ENCODE measurements at places on chromosomes 2 and 18.
A peak's percentile ranks its signal among the peaks of the same experiment; 100 is the strongest.

- no peak for DNase-seq
These were observed 1001.7 kb upstream of the GYPC start for GRCh38 chr2:125654226-125654625.

DNA sequence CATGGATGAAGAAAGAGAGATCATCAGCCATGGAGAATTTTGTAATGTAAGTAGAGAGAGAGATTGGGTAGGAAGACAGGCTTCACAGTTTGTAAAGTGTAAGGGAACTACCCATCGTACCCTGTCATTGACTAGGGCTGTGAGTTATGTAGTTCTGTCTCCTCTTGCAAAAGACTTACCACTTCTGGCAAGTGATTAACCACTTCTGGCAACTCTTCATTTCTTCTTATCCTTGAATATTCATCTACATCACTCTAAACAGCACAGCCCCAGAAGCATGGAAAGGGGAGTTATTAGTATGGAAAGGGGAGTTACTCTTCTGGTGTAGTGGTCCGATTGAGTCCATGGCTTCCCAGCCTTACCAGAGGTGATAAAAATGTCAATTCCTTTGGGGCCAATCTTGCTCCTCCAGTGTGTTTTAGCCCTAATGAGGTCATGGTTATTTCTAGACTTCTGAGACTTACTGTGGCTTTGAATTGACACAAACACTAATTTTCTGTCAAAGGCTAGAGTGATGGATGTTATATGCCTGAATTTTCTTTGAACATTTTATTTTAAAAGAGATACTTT lies 52.0 kb downstream of the STAT1 start:
- DNase-seq = peak; percentile 62

DNA sequence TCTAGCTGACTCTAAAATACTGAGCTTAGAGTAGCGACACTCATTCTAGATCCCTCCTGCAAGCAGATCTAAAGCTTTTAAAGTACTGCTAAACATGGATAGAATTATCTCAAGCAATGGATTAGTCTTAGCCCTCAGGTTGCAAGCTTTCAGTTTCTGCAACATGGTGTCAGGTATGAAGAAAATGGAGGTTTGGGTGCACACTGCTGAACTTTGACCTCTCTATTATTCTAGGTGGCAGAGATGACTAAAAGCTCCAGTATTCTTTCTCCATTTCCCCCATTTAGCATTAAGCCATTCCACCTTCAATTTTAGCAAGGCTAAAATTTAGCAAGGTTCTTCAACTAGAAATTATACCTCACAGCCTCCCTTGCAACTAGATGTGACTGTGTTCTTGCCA lies 117.0 kb downstream of the CACNB4 start:
- DNase-seq = no peak

DNA sequence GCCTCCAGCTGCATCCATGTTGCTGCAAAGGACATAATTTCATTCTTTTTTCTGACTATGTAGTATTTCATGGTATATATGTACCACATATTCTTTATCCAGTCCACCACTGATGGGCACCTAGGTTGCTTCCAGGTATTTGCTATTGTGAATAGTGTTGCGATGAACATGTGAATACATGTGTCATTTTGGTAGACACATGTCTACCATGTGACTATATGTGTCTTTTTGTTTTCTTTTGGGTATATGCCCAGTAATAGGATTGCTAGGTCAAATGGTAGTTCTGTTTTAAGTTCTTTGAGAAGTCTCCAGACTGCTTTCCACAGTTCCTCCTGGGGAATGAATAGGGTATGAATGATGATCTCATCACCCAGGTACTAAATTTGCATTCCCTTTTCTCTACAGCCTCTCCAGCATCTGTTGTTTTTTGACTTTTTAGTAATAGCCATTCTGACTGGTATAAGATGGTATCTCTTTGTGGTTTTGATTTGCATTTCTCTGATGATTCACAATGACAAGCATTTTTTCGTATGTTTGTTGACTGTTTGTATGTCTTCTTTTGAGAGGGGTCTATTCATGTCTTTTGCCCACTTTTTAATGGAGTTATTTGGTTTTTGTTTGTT lies 35.6 kb upstream of the FEZ2 start:
- DNase-seq = peak; percentile 34

- peak; percentile 84 for DNase-seq
These were observed 10.5 kb upstream of the FAM124B start for GRCh38 chr2:224412141-224413015.

- DNase-seq = peak; percentile 22
These were observed 12.2 kb upstream of the TNS1 start for GRCh38 chr2:218014706-218015585.

GRCh38 chr2:183532514-183532913 lies 408.3 kb downstream of the NUP35 start:
- no peak for DNase-seq

All from GM23248 (cell line).